ENCODE measurements at places on chromosomes 3 and 15.
A peak's percentile ranks its signal among the peaks of the same experiment; 100 is the strongest.

DNA sequence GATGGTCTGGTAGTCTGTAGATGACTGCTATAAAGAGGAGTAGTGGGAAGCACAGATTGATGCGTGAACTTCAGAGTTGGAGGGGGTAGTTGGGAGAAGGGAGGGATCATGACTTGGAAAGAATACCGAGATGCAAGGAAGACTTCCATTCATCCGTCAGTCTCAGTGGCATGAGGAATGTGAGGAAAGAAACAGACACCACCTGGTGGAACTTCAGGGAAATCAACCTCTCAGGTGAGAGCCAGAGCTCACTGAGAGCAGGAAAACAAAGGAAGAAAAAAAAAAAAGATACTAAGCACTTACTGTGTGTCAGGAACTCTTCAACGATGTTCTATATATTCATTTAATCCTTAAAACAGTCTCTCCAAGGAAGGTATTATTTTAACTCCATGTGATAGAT is 172.4 kb downstream of the OXSM start:
- DNase-seq: no peak

DNA sequence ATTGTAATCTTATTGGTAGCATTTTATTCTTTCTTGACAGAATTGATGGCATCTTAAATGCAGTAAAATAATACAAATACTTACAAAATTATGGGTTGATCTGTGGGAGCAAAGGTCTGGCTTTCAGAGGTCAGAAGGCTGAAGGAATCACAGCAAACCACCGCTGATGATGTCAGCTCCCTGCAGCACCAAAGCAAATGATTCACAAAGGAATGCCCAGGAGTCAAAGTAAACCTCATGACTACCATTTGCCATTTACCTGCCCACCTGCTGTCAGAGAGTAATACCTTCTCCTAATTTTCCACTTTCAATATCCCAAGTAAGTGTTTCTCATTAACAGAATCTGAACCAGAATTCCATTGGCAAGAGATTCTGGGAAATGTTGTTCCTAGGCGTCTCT is 46.1 kb downstream of the CPA3 start:
- no peak for DNase-seq

DNA sequence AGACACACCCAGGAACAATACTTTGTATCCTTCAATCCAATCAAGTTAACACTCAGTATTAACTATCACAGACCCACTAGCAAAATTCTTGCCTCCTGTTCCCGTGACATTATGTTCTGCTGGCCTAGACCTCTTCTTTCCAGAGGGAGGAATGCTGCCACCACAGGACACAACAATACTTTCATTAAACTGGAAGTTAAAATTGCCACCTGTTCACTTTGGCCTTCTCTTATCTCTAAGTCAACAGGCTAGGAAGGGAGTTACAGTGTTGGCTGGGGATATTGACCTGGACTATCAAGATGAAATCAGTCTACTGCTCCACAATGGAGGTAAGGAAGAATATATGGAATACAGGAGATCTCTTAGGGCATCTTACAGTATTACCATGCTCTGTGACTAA is 1000.4 kb upstream of the GBE1 start:
- DNase-seq: no peak

GRCh38 chr3:98956008-98956407 is 54.5 kb upstream of the DCBLD2 start:
- DNase-seq: no peak

- DNase-seq: no peak
These were observed 1.5 kb downstream of the ATP8B4 start for GRCh38 chr15:50117431-50118027.

- no peak for DNase-seq
These were observed 4.6 kb upstream of the TPRG1 start for GRCh38 chr3:189167027-189167766.

- DNase-seq: no peak
These were observed 78.1 kb downstream of the STT3B start for GRCh38 chr3:31610700-31611275.

GRCh38 chr3:66302288-66302687 is 81.5 kb downstream of the SLC25A26 start:
- no peak for DNase-seq

DNA sequence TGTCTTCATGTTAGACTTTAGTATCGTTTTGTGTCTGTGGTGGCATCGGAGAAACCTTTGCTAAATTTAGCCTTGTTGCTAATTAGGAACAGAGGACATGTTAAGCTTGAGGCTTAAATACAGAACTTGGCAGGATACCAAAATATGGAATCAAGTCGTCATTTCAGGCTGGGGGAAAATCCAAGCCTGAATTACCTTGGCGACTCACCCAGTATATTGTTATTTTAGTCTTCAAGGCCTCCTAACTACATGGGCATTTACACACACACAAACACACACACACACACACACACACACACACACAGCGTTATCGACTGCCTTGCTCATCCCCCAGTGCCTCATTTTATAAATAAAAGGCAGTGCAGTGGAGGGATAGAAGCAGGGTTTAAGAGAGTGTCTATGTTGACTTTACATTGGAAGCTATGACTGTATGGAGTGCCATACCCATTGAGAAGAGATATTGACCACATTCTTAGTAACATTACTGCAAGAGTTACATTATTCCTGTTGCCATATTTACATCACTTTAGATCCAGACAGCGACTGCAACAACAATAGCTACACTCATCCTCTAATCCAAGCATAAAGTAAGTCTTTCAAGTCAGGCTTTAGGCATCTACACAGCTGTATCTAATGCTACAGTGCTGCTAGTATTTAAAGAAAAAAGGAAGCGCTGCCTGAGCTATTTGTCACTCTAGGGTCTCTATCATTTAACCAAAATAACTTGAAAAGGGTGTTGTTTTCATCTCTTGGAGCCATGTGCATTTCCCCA is 210.8 kb upstream of the SEMA6D start:
- no peak for DNase-seq

DNA sequence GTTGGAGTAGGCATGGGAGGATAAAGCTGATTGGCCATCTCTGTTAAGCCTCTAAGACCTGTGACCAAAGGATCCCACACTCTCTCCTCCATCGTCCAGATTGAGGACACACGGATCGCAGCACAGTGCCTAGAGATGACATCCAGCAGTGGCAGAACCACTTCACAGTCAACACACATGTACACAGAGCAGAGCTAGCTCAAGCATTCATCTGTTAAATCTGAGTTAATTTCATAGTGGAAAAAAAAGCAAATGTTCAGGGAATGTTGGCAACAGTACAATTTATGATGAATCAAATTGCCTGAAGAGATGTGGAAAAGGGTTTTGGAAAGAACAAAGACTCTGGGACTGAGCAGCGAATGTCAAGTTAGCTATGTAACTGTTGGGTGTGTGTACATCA is 108.1 kb upstream of the PLAAT1 start:
- DNase-seq: no peak

DNA sequence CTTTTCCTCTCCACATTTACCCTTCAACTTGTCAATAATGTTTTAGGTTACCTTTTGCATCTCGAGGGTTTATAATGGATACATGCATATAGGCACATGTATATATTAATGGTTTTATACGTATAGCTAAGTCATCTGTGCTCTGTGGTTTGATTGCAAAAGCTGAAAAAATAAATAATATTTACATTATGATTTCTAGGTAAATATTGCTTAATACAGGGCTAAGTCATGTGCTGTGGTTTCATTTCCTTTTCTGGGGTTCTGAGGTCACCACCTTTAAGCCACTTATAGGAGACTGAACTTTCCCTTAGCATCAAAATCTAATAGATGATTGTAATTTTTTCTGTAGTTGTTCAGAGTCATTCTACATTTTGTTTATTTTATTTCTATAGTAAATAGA is 33.1 kb downstream of the LPP start:
- DNase-seq: no peak

- DNase-seq: no peak
These were observed 46.1 kb downstream of the SLC9C1 start for GRCh38 chr3:112247900-112248299.

GRCh38 chr3:129176051-129176450 is 7.6 kb downstream of the CNBP start:
- DNase-seq: no peak

DNA sequence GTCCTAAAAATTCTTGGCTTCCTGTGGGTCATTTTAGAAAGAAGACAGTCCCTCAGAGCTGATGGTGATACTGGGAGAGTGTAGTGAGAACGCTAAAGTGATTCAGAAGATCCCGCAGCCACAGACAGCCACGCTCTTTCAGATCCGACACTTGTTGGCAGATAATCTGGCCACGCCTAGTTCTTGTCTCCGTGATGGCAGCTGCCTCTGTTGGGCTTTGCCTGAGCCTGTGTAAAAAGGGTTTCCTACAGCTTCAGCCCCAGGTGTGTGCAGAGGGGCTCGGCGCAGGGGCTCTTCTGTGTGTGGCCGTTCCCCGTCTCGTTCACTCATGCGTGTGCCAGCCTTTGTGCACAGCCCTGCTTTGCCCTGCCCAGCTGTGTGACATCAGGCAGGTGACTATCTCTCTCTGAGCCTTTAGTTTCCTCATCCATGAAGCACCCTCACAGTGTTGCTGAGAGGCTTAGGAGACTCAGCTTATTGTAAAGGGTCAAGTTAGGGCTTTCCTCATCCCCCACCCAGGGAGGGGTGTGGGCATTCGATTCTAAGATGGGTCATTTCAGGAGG is 6.3 kb downstream of the IRAK2 start:
- no peak for DNase-seq

- no peak for DNase-seq
These were observed 193.6 kb downstream of the EPHB1 start for GRCh38 chr3:134988666-134989065.

DNA sequence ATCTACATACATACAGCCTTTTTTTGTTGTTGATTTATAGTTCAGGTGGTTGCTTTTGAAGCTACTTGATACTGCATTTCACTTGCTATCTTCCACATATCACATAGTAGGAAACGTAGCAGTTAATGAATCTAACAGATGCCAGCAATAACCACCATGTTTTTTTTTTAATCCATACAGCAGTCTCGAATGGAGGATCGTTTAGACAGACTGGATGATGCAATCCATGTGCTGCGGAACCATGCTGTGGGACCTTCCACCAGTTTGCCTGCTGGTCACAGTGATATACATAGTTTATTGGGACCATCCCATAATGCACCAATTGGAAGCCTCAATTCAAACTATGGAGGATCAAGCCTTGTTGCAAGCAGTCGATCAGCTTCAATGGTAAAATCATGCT is 123.2 kb upstream of the CGNL1 start:
- no peak for DNase-seq

DNA sequence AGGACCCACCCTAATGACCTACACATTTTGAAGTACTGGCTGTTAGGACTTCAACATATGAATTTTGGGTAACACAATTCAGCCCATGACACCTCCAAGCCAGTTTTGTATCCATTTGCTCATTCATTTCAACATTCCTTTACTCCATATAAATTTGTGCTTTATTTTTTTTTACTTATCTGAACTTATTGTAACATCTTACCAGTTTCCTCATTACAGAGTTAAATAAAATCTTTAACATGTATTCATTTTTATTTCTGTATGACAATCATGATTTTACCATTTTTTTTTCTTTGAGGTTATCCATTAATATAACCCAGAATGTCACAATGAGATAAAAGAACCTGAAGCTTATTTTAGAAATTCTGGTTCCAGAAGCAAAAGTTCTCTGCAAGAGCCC is 48.0 kb upstream of the ATP1B3 start:
- DNase-seq: no peak

GRCh38 chr3:134340982-134341365 is 33.3 kb downstream of the AMOTL2 start:
- DNase-seq: no peak

DNA sequence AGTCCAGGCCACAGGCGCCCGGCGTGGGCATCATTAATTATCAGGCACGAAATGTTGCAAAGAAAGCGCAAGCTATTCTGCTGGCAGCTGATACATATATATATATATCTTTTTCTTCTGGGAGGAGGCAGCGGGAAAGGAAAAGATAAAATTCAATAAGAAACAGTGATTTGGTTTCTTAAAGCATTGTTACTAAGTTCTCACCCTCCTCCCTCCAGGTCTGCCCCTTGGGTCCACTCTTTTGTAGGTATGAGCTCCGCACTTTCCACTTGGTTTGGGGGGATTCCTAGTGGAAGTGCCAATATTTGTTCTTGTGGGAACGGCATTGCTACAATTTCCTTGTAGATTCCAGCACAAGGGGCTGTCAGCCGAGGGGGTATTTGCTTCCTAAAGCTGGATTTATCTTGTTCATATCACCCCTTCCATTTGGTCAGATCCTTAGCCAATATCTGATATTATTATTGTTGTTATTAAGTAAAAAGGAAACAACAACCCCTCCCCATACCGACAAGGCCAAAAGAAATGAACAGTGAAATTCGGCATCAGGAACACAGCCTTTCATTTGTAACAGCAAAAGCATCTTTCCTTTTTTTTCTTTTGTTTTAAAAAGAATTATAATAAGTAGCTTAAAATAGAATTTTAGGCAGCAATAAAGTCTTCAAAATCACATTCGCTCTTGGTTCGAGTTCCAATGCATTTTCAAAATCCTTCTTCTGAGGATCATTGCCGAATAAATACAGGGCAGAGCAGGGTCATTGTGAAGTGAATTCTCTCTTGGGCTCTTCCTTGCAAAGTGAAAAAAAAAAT is 15.6 kb downstream of the ZIC1 start:
- DNase-seq: no peak

GRCh38 chr3:24598695-24599470 is 104.2 kb upstream of the THRB start:
- peak; percentile 6 for DNase-seq

DNA sequence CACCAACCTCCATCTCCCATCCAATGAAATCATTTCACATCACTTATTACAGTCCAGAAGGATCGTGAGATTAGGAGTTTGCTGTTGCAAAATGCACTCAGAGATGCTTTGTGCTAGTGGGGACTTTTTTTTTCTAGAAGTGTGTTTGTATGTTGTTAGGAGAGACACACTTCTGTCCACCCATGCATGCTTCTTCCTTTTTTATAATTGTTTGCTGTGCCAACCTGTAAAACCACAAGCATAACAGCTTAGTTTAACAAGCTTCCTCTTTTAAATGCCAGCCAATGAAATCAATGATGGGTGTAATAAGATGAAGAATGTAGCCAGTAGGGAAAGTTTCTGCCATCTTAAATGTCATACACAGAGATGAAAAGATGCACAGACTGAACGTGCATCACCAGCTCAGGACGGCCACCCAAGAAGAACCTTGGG is 305.6 kb upstream of the STT3B start:
- no peak for DNase-seq

- peak; percentile 35 for DNase-seq
These were observed 9.1 kb upstream of the SKIC8 start for GRCh38 chr15:78308422-78309032.

GRCh38 chr15:41205315-41205714 is 25.2 kb downstream of the EXD1 start:
- no peak for DNase-seq

GRCh38 chr3:30498587-30498967 is 107.8 kb upstream of the TGFBR2 start:
- no peak for DNase-seq

DNA sequence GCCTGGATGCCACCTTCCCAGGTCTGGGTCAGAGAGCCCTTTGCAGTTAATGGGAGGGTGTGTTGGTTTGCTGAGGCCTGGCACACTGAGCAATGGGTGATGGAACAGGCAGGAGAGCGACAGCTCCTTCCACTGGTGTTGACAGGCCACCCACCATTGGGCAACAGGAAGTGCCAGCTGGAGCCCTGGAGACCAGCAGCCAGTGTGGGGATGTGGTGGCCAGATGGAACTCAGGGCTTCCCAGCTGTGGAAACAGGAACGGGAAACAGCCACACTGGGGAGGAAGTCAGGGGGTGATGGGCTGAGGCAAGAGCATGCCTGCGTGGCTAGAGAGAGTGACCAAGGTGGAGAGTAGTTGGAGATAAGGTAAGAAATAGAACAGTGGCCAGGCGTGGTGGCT is 9.3 kb downstream of the PSTPIP1 start:
- DNase-seq: no peak

- DNase-seq: no peak
These were observed 704.7 kb upstream of the ARPP21 start for GRCh38 chr3:34934660-34935059.

Data from SW 1271 (cell line).